CD4-positive, alpha-beta memory T cell (primary cell): ENCODE measurements at places on chromosomes 3 and 15. TPM values are rescaled to one million over a fixed set of nuclear protein-coding genes. Genes with fewer than 3 reads are reported as not detected.

EPHA6 gene
- not detected for polyA plus RNA-seq

HIGD2B gene
- polyA plus RNA-seq = not detected

SQOR gene
- polyA plus RNA-seq = 118 TPM

EFCAB12 gene
- not detected for polyA plus RNA-seq

QARS1 gene
- polyA plus RNA-seq = 102 TPM

TMEM207 gene
- not detected for polyA plus RNA-seq
